ENCODE measurements at places on chromosomes 5 and 9. TPM values are rescaled to one million over a fixed set of nuclear protein-coding genes. Genes with fewer than 3 reads are reported as not detected.

DNA sequence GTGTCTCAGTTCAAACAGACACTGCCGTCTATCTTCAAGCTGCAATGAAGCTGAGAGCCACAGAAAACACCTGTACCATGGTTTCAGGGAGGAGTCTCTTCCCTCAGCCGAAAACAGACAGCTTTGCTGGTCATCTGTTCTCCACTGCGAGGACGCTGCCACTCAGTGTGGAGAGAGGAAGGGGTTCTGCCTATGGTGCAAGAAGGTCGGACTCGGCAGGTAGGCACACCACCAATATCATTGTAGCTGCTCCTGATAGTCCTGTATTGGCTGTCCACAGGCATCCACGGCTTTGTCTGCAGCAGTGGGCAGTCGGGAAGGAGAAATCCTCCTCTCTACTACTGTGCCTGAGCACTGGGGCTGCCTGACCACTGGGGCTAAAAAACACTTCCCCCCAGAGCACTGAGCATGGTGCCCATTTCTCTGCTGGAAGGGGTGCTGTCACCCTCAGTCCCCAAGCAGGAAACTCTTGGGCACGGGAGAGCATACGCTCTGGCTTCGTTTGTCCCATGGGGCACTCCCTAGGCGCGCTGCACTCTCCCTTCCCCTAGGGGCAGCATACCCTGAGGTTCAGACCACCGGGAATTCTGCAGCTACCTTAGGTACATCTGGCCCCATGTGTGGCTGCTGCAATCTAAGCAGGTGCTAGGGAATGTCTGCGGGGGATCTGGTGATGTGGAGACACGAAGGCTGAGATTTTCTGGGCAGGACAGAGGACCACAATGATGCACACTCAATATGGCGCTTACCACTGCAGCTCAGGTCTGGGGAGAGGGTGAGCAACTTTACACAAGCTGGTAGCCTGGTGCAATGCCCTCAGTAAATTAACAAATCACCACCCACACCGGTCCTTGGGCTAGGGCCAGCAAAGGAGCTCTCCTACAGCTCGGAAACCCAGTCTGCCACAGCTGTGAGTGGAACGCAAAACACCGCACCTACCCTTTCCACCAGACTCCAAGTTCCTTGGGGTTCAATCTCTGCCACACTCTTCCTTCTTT lies 880.9 kb upstream of the SEMA6A start:
- H3K4me3 ChIP-seq = peak overlapping the region; percentile 40
- H3K4me1 ChIP-seq = no peaks in the 10 kb centered on the region
- no peaks in the 10 kb centered on the region for H3K27me3 ChIP-seq

GRCh38 chr9:87840134-87840533 lies 42.5 kb upstream of the SPATA31E1 start:
- H3K27ac ChIP-seq = no peak overlapping the region
- no peak overlapping the region for H3K4me3 ChIP-seq
- H3K4me1 ChIP-seq = no peaks in the 10 kb centered on the region

GRCh38 chr9:37916471-37917312 lies 12.8 kb upstream of the SLC25A51 start:
- no peak overlapping the region for H3K4me3 ChIP-seq
- H3K27me3 ChIP-seq = no peaks in the 10 kb centered on the region
- H3K4me1 ChIP-seq = peaks cover 43% of the 10 kb centered on the region
- DNase-seq = no peak
- peaks cover 20% of the 10 kb centered on the region for H3K36me3 ChIP-seq
- peak overlapping the region; percentile 77 for H3K27ac ChIP-seq

DNA sequence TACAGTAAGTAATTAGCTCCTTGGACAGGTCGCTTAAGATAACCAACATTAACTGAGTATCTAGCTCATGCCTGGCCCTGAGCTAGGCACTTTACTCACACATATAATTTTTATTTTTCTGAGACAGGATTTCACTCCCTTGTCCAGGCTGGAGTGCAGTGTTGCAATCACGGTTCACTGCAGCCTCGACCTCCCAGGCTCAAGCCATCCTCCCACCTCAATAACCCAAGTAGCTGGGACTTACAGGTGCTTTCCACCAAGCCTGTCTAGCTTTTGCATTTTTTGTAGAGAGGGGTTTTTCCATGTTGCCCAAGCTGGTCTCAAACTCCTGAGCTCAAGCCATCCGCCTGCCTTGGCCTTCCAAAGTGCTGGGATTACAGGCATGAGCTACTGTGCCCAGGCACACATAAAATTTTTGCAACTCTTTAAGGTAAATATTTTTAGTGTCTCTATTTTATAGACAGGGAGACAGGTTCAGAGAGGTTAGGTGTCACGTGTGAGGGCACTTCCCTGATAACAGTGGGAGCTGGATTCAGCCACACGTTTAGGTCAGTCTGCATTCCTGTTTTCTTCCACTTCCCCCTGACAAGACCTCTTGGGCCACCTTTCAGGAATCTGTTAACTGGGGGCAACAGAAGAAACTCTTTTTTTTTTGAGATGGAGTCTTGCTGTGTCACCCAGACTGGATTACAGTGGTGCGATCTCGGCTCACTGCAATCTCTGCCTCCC lies 18.2 kb downstream of the HBEGF start:
- H3K27me3 ChIP-seq = no peaks in the 10 kb centered on the region
- H3K4me3 ChIP-seq = no peak overlapping the region
- H3K4me1 ChIP-seq = peaks cover 51% of the 10 kb centered on the region
- peaks cover 10% of the 10 kb centered on the region for H3K36me3 ChIP-seq
- no peak overlapping the region for H3K27ac ChIP-seq

SYK gene
- 88.9 TPM for total RNA-seq

PCDHGA4 gene
- 3.1 TPM for total RNA-seq

All from lower lobe of right lung (tissue), 2 donors.